ENCODE measurements at places on chromosomes 16 and 17. TPM values are rescaled to one million over a fixed set of nuclear protein-coding genes. Genes with fewer than 3 reads are reported as not detected.

Gene NXN
- polyA plus RNA-seq, result 15.9 TPM

Gene TMEM88
- polyA plus RNA-seq, result 10.4 TPM

Gene CLDN7
- polyA plus RNA-seq, result 4.8 TPM

Gene TNK1
- polyA plus RNA-seq, result 2.1 TPM

Gene TP53TG3C
- not detected for polyA plus RNA-seq

Gene WSCD1
- 1.9 TPM for polyA plus RNA-seq

Gene BCAS3
- 8.5 TPM for polyA plus RNA-seq

Gene SLC9A5
- polyA plus RNA-seq, result 1.6 TPM

Gene SMARCD2
- 62.3 TPM for polyA plus RNA-seq

Gene G6PC1
- 0.03 TPM for polyA plus RNA-seq

Gene ZNF785
- 4.4 TPM for polyA plus RNA-seq

Gene ARL17A
- 2.0 TPM for polyA plus RNA-seq

Gene GLOD4
- polyA plus RNA-seq, result 22.4 TPM

Gene CHRNE
- polyA plus RNA-seq, result 1.8 TPM

Gene CCL16
- polyA plus RNA-seq, result 0.45 TPM

Gene NME4
- 130 TPM for polyA plus RNA-seq

Gene SNX20
- polyA plus RNA-seq, result 0.35 TPM

Gene DDX5
- 162 TPM for polyA plus RNA-seq

Gene HOXB3
- polyA plus RNA-seq, result 9.6 TPM

Gene CHMP6
- 27.8 TPM for polyA plus RNA-seq

Gene FBXW10B
- 0.88 TPM for polyA plus RNA-seq

Gene CA5A
- polyA plus RNA-seq, result not detected

Gene TP53TG3
- not detected for polyA plus RNA-seq

Gene SKAP1
- 1.4 TPM for polyA plus RNA-seq

Gene SSH2
- 15.1 TPM for polyA plus RNA-seq

Gene ARSG
- 1.3 TPM for polyA plus RNA-seq

Gene MGAT5B
- 0.16 TPM for polyA plus RNA-seq

Gene ZNF646
- polyA plus RNA-seq, result 5.2 TPM

Gene FOXN1
- 0.01 TPM for polyA plus RNA-seq

Gene KRT9
- not detected for polyA plus RNA-seq

Gene CDRT15
- polyA plus RNA-seq, result not detected

Gene CD300LD
- polyA plus RNA-seq, result not detected

Gene KCNJ2
- 0.85 TPM for polyA plus RNA-seq

Gene CRYM
- 0.06 TPM for polyA plus RNA-seq

Gene DNAAF8
- polyA plus RNA-seq, result 0.90 TPM

Gene NUPR1
- polyA plus RNA-seq, result 189 TPM

Gene CACNG3
- not detected for polyA plus RNA-seq
